Subcutaneous preadipocyte (primary cell): ENCODE measurements at places on chromosomes 4 and X. TPM values are rescaled to one million over a fixed set of nuclear protein-coding genes. Genes with fewer than 3 reads are reported as not detected.

LUZP4 gene
- total RNA-seq, result not detected in 2 replicates

ODAPH gene
- under 0.01 TPM in 1 of 2 replicates, not detected in the other for total RNA-seq

CXCR3 gene
- not detected in 2 replicates for total RNA-seq

ZDHHC15 gene
- under 0.01 and 0.37 TPM in 2 replicates for total RNA-seq

SATL1 gene
- total RNA-seq, result not detected in 2 replicates

ARHGAP36 gene
- total RNA-seq, result not detected in 2 replicates

MAGEA9B gene
- total RNA-seq, result not detected in 2 replicates

AMBN gene
- not detected in 2 replicates for total RNA-seq
